NAMALWA (cell line): ENCODE measurements at places on chromosomes 13 and 19.

GRCh38 chr13:99354371-99354951 lies 47.3 kb upstream of the GPR183 start:
- DNase-seq = no peak

DNA sequence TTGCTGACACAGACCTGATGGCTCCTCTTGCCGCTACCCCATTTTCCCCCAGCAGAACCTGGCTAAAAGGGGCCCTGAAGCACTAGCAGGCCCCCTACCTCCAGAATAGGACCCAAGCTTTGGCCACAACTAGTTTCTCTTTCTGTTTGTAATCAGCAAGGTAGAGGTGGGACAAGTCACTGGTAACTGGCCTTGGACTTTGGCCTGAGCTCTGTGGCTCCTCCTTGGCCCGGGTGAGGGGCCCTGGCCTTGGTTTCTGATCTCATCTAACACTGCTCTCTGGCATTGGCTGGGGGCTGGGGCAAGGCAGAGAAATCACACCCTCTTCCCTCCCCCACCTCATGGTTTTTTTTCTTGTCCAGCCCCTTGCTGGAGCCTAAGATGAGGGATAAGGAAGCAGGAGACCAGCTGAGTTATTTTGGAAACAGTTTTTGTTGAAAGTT lies 2.1 kb downstream of the CALM3 start:
- DNase-seq = no peak

DNA sequence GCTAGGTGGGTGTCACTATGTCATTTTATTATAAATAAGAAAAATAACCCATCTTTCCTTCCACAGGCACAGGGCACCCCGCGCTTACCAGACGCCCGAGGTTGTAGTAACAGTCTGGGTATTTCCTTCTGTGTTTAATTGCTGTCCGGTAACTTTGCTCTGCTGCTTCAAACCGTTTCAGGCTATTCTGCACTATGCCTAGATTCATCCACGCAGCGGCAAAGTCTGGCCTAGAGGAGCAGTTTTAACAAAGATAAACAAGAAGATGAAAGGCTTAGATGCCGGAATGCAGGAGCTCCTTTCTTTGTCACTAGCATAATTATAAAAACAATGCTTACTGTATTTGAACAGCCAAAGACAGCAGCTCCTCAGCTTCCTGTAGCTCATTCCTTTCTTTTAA lies 36.9 kb upstream of the GGACT start:
- no peak for DNase-seq

- no peak for DNase-seq
Measured at GRCh38 chr19:50551715-50552187, 16.5 kb downstream of the LRRC4B start.

DNA sequence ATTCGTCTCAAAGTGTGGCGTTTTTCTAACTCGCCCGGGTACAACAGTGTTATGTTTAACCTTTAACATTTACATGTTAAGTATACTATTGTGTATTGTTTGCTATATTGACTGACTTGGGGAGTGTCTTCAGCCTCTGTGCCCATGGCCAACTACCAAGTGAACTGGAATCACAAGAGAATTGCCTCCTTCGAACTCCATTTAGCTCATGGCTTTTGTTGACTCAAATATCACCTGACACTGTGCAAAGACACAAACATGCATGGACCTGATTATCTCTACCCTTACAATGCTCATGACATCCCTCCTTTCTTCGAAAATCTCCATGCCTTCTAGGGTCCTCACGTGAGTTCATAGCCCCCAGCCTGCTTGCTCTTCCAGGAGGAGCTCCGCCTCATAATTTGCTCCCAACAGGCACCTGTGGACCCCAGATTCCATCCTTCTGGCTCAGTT lies 704 bp downstream of the ZNF814 start:
- DNase-seq = no peak

DNA sequence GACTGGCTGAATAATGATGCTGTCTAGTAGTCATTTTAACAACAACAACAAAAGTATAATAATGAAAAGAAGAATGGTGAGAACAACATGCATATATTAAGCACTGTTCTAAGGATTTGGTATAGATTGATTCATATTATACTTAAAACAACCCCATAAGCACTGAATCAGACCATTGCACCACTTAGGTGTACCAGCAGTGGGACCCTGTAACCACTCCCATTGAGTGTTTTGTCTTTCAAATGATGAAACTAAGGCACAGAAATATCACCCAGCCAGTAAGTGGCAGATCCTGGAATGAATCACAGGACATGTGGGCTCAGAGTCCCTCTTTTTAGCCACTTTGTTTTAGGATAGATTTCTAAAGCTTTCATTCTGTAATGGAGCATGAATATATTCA lies 14.9 kb upstream of the TNFSF11 start:
- DNase-seq = no peak

GRCh38 chr19:44623626-44624025 lies 10.3 kb downstream of the IGSF23 start:
- DNase-seq = no peak

- peak; percentile 93 for DNase-seq
Measured at GRCh38 chr19:16585808-16586476, 13.7 kb upstream of the SLC35E1 start.

DNA sequence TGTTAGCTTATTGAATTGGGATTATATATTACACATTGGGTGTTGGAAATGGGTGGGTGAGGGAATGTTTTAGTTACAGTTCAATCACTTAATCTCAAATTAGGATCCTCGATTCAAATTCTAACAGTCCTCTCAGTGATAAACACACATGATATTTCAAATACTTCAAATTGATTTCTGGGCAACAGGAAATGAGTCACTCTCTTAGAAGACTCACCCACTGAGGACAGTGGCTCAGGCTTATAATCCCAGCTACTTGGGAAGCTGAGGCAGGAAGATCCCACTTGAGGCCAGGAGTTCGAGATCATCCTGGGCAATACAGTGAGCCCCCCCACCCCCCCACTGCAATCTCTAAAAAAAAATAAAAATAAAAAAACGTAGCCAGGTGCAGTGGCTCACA lies 435.3 kb downstream of the KLF12 start:
- no peak for DNase-seq

GRCh38 chr19:36674201-36674600 lies 7.6 kb upstream of the ZNF461 start:
- no peak for DNase-seq

DNA sequence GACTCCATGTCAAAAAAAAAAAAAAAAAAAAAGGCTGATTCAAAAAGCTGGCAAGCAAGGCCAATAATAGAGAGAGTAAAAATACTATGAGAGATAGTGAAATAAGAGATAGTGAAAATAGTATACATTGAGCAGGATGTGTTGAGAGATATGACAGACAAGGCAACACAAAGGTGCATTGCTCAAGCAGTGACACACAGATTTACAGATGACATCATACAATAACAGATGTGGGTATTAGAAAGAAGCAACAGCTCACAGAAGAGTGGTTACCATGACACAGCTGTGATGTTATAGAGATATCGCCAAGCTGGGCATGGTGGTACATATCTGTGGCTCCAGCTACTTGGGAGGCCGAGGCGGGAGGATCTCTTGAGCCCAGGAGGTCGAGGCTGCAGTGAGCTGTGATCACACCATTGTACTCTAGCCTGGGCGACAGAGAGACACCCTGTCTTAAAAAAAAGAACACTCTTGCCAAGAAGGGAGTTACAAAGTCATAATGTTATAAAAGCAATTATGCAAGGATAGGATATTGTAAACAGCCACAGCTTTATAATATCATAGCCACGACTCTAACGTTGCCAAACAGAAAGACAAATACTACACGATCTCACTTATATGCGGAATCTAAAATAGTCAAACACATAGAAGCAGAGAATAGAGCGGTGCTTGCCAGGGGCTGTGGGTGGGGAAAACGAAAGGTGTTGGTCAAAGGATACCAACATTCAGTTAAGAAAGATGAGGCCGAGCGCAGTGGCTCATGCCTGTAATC lies 10.3 kb downstream of the TNFSF9 start:
- peak; percentile 58 for DNase-seq

DNA sequence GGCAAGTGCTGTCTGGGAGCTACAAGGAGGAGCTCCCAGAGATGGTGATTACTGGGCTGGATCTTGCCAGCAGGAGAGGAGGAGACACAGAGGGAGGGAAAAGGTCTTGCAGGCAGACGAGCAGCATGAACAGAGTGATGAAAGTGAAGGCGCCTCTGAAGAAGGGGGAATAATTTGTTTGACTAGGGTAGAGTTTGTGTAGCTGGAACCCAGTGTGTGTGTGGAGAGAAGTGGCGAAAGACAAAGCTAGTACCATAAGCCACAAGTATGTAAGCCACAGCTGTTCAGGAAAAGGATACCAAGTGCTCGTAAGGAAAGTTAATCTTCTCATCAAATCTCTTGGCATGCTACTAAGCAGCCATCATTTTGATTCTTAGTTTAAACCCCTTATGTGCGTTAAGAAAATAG lies 5.4 kb downstream of the FLT1 start:
- no peak for DNase-seq

- no peak for DNase-seq
Measured at GRCh38 chr13:25819856-25820530, 231.8 kb downstream of the SHISA2 start.

- no peak for DNase-seq
Measured at GRCh38 chr19:48398102-48398374, 4.6 kb downstream of the GRIN2D start.

GRCh38 chr13:113183450-113184129 lies 24.9 kb downstream of the PCID2 start:
- no peak for DNase-seq

DNA sequence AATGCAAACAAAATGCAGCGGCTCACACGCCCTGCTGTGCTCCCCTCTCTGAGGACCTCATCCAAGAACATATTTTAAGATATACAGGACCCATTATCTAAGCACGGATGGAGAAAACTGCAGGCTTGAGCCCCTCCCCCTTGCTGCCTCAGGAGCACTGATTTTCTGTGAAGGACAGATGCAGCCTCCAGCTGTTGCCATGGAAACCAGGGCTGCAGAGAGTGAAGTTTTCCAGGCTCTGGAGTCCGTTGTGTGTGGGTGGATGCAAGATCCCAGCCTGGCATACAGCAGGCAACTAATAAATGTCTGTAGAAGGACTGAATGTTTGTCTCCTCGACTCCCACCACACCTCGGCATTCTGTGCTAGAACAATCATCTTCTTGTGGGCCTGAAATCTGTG lies 105.6 kb upstream of the PEG3 start:
- DNase-seq = no peak

GRCh38 chr13:74409551-74409950 lies 275.3 kb upstream of the KLF12 start:
- DNase-seq = no peak

GRCh38 chr19:53019684-53020083 lies 6.0 kb downstream of the ERVV-1 start:
- DNase-seq = peak; percentile 42
